NCI-H1105 treated with DMSO at 0.1 percent for 48 hours (cell line): ENCODE measurements at places on chromosomes 2 and 18.

- DNase-seq: no peak
Measured at GRCh38 chr2:76075126-76075525, 364.4 kb upstream of the GCFC2 start.

- peak; percentile 82 for DNase-seq
Measured at GRCh38 chr2:178413472-178414265, 37.3 kb downstream of the PRKRA start.

- no peak for DNase-seq
Measured at GRCh38 chr2:18273205-18273604, 287.2 kb downstream of the RDH14 start.

DNA sequence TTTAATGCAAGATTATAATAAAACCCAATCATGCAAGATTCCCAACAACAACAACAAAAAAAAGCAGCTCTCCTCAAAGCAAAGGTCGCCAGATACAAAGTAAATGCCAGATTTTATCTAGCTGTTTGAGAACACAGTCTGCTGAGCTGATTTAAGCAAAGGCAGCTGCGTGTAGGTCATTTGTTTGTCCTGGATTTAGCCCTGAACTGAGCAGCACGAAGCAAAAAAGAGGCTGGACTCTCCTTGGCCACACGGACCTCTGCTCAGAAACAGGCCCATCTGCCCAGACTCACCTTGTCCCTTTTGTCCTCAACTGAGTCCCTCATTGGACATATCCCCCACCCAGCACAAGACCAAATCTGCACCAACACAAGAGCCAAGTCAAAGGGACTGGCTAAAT is 91.5 kb downstream of the PID1 start:
- no peak for DNase-seq
